A549 treated with AZD2906 at 1 μM for 4 hours (cell line): ENCODE measurements at places on chromosomes 1 and 21. TPM values are rescaled to one million over a fixed set of nuclear protein-coding genes. Genes with fewer than 3 reads are reported as not detected.

Gene ATP1B1
- total RNA-seq: 166 to 215 TPM (median 180 TPM) in 5 replicates

Gene NES
- total RNA-seq: 0.97 to 1.2 TPM (median 1.1 TPM) in 5 replicates

Gene SHISAL2A
- 0.46 to 0.84 TPM (median 0.50 TPM) in 5 replicates for total RNA-seq

Gene CD5L
- not detected in 5 replicates for total RNA-seq

Gene FMOD
- 0.05 to 0.19 TPM in 2 of 5 replicates, not detected in the others for total RNA-seq

Gene OR2L2
- total RNA-seq: not detected in 5 replicates

Gene AGO4
- 3.3 to 5.4 TPM (median 4.0 TPM) in 5 replicates for total RNA-seq

Gene NAXE
- 141 to 177 TPM (median 166 TPM) in 5 replicates for total RNA-seq

Gene NUAK2
- 21.3 to 27.0 TPM (median 24.7 TPM) in 5 replicates for total RNA-seq

Gene NBPF20
- total RNA-seq: 2.7 to 3.4 TPM (median 2.8 TPM) in 5 replicates

Gene ADAM30
- not detected in 5 replicates for total RNA-seq

Gene LYPD8
- 0.07 to 0.22 TPM (median 0.10 TPM) in 5 replicates for total RNA-seq

Gene RC3H1
- total RNA-seq: 4.5 to 5.7 TPM (median 5.4 TPM) in 5 replicates

Gene PCP4
- total RNA-seq: not detected in 5 replicates

Gene SLC9A1
- 15.5 to 18.6 TPM (median 17.4 TPM) in 5 replicates for total RNA-seq

Gene LRRC39
- 0.05 to 0.13 TPM (median 0.10 TPM) in 5 replicates for total RNA-seq

Gene SH3BGRL3
- 108 to 151 TPM (median 140 TPM) in 5 replicates for total RNA-seq

Gene AHCTF1
- 21.6 to 34.8 TPM (median 25.9 TPM) in 5 replicates for total RNA-seq

Gene LAD1
- total RNA-seq: 0.63 to 1.3 TPM (median 1.0 TPM) in 5 replicates

Gene SLC6A17
- 5.3 to 5.9 TPM (median 5.6 TPM) in 5 replicates for total RNA-seq

Gene AMY1C
- total RNA-seq: not detected in 5 replicates

Gene S100A2
- 18.7 to 33.7 TPM (median 27.4 TPM) in 5 replicates for total RNA-seq

Gene CFHR3
- 0.15 to 0.18 TPM (median 0.17 TPM) in 4 of 5 replicates, not detected in the other for total RNA-seq

Gene TMEM61
- total RNA-seq: 0.66 to 1.8 TPM (median 1.2 TPM) in 5 replicates

Gene ELAVL4
- total RNA-seq: not detected in 5 replicates

Gene ZBTB40
- total RNA-seq: 4.5 to 5.0 TPM (median 4.8 TPM) in 5 replicates

Gene TMPRSS3
- 0.14 to 0.30 TPM (median 0.20 TPM) in 5 replicates for total RNA-seq

Gene SCNM1
- 44.2 to 52.2 TPM (median 45.8 TPM) in 5 replicates for total RNA-seq

Gene GPR25
- total RNA-seq: not detected in 5 replicates

Gene FAM89A
- 10.2 to 15.4 TPM (median 15.0 TPM) in 5 replicates for total RNA-seq

Gene CD84
- total RNA-seq: not detected in 5 replicates

Gene TLR5
- total RNA-seq: 0.13 to 0.24 TPM (median 0.19 TPM) in 5 replicates

Gene PLA2G2F
- not detected in 5 replicates for total RNA-seq

Gene ATP1A4
- 0.07 TPM in 1 of 5 replicates, not detected in the others for total RNA-seq

Gene OVAAL
- 0.08 to 0.17 TPM (median 0.14 TPM) in 4 of 5 replicates, not detected in the other for total RNA-seq

Gene FLG2
- total RNA-seq: not detected in 5 replicates

Gene SV2A
- total RNA-seq: 0.06 to 0.15 TPM (median 0.10 TPM) in 5 replicates

Gene KCNA3
- not detected in 5 replicates for total RNA-seq
